CD4-positive, alpha-beta T cell treated with Interleukin-1 beta for 1 hour (primary cell): ENCODE measurements at places on chromosomes 3 and 15.

- DNase-seq, result no peak
These were observed 198.4 kb downstream of the KCNH8 start for GRCh38 chr3:19346759-19347158.

- DNase-seq, result no peak
These were observed 60.5 kb upstream of the ACTC1 start for GRCh38 chr15:34855893-34856292.

- DNase-seq, result peak; percentile 23
These were observed 62.5 kb downstream of the CBLB start for GRCh38 chr3:105806359-105806758.

DNA sequence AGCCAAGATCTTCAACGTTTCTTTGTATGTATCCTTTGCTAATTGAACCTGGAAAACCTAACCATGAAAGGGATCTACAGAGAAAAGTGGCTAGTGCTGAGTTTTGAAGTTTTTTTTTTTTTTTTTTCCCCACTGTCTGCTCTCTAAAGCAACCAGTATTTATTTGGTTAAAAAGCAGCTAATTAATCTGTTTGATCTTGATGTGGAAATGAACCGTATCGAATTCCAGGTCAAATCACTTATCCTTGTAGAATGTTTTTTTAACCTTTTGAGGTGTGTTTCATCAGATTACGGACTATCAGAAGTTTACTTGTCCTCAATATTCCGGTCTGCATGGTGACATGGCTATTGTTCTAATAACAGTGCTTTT is 117.2 kb downstream of the FNDC3B start:
- DNase-seq, result no peak

DNA sequence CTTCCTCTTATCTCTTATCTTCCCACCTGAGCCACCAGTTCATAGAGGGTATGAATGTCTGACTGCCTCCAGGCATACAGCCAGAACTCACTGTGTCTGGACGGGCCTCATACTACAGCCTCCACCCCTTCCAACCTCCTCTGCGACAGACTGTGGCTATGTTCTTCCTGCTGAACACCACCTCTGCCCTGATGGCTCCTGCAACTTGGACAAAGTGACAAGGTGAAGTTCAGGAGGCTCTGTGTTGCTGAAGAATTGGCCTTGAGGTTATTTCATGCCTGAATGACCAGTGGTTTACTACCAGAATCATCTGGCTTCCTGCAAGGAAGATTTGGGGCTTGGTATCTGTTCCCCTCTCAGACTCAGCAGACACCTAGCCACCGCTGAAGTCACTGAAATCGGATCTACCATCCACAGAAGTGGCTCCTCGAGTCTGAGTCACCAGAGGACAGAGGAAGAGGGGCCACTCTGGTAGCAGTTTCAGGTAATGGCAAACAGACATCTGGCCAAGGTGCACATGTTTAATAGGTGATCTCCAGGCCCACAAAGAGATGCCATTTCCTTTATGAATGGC is 14.2 kb upstream of the ULK3 start:
- no peak for DNase-seq

DNA sequence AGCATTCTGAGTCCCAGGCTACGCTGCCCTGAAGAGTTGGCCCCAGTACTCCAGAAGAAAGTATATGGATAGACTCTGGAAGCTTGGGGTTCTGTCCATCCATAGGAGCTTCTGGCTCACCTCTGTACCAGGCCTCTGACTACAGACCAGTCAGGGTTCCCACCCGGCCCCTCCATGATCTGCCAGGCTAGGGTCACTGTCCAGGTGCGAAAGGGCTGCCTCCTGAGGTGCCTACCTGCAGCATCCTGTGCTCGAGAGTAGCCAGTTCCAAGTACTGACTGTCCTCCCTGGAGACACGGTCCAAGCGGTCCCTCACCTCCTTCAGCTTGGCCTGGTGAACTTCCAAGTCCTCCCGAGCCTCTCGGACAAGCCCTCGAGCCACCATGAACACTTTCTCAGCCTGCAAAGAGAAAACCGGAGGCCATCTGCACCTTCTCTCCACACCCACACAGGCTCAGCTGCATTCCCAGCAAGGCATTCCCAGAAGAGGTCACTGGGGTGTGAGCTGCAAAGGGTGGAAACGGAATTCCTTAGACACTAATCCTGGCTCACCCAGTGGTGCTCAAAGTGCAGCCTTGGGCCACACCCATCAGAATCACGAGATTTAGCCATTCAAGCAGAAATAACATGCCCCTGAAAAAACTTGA is 3.7 kb upstream of the PLXNB1 start:
- DNase-seq, result no peak

- no peak for DNase-seq
These were observed 42.0 kb upstream of the CGNL1 start for GRCh38 chr15:57334257-57334656.

- no peak for DNase-seq
These were observed 61.5 kb upstream of the FGD5 start for GRCh38 chr3:14757153-14757700.

GRCh38 chr3:59777066-59777465 is 727.2 kb upstream of the CFAP20DC start:
- no peak for DNase-seq

DNA sequence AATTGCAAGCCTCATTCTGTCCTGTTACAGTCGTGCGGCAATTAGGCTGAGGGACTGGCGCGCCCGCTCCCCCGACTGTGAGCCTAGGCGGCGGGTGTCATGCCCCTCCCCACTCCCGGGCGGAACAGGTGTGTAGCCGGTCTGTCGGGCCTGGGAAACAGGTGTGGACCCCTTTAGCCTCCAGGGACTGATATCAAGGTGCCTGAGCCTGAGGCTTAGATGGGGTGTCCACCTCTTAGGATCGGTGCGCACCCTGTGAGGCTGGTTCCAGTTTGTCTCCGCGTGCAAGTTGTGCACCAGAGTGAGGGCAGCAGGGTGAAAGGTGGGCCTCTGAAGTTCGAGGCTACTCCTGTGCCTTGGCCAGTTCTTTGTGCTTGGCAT is 686 bp downstream of the VPS8 start:
- no peak for DNase-seq

DNA sequence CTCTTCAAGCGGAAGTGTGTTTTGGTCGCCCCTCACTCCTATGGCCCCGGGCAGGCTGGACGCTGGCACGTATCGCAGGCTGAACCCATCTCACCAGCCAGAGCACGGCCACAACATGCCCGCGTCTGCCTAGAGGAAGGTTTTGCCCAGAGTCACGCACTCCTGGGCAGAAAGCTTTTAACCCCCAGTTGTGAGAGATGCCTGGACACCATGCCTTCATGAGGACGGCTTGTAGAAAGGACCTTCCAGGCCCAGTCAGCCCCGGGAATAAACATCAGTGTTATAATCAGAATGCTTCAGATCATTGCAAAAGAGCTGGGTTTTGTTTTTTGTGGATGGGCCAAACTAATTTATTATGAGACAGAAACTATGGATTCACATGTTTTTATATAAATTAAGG is 16.5 kb downstream of the CYFIP1 start:
- no peak for DNase-seq

GRCh38 chr3:52144796-52145735 is 9.2 kb downstream of the POC1A start:
- DNase-seq, result no peak
